Activated naive CD4-positive, alpha-beta T cell treated with anti-CD3 and anti-CD28 coated beads, Interleukin-2, amount 50 U/mL, for 72 hours (primary cell): ENCODE measurements at places on chromosomes 1 and 21. TPM values are rescaled to one million over a fixed set of nuclear protein-coding genes. Genes with fewer than 3 reads are reported as not detected.

DNA sequence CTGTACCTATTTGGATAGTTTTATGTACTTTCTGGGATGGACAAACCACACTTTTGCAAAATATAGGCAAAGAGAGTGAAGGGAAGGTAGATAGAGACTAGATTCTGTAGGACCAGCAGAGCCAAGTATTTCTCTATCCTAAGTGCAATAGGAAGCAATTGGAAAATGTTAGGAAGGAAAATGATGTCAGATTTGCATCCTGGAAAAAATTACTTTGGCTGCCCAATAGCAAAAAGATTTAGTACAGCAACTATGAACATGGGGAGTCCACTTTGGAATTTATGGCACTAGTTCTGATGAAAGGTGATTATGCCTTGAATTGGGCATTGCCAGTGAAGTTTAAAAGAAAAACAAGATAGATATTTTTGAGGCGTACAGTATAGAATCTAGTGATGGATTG is 50.7 kb upstream of the CACYBP start:
- DNase-seq = no peak

DNA sequence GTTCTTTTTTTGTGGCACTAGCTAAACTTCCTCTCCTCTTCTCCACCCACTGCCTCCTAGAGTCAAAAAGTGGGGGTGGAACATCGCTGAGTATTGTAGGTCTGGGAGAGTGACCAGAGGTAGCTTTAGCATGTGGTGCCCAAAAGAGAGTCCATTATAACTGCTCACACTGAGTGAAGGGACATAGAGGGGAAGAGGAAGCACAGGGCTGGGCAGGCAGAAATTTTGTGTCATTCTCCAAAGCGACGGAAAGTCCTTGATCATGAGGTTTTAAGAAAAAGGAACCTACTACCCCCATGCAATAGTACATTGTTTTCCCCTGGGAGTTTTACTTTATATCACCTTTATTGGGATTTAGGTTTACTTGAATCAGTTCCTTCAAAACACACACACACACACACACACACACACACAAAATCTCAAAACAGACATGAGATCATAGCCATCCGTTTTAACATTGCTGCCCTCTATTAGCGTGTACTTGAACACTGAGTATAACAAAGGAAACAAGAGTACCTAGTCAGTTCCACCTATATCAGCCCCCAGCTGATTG is 4.1 kb downstream of the CD84 start:
- DNase-seq = no peak

GRCh38 chr1:23577056-23578004 is 18.0 kb upstream of the ID3 start:
- DNase-seq = peak; percentile 75

GRCh38 chr1:160284220-160284781 is 632 bp downstream of the PEX19 start:
- DNase-seq = peak; percentile 6

DNA sequence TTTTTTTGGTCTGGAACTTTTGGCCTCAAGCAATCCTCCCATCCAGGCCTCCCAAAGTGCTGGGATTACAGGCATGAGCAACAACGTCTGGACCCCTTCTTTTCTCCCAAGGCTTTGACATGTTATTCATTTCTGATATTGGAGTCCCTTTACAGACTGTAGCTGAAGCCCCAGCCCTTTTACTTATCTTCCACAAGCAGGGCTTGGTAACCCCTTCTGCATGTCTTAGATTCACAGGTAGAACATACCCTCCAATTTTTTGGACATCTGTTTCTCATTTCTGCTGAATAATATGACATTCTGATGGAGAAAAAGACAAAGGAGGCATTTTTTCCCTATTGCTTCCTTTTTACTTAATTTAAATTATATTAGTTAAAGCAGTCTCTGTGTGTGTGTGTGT is 39.2 kb upstream of the RGS21 start:
- no peak for DNase-seq

DNA sequence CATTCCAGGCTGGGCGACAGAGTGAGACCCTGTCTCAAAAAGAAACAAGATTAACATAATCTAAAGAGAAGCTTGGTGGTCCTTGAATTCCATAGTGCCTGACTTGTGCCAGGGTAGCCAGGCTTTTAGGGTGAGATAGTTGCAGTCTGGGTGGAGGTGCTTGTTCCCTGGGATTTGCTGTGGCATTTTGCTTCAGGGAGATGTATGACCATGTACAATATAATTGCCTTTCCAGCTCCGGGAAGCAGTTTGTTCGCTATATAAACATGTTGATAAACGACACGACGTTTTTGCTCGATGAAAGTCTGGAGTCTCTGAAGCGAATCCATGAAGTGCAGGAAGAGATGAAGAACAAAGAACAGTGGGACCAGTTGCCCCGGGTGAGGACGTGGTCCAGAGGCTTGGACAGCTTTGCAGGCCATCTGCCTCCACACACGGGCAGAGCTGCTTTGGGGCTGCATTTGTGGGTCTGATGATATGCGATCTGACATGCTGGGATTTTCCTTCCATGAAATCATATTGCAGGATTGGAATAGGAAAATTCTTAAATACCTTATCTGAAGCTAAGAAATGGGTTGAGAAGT is 49.4 kb upstream of the KIF1B start:
- DNase-seq = no peak

GRCh38 chr21:16404776-16405175 is 675.0 kb downstream of the USP25 start:
- DNase-seq = no peak

DNA sequence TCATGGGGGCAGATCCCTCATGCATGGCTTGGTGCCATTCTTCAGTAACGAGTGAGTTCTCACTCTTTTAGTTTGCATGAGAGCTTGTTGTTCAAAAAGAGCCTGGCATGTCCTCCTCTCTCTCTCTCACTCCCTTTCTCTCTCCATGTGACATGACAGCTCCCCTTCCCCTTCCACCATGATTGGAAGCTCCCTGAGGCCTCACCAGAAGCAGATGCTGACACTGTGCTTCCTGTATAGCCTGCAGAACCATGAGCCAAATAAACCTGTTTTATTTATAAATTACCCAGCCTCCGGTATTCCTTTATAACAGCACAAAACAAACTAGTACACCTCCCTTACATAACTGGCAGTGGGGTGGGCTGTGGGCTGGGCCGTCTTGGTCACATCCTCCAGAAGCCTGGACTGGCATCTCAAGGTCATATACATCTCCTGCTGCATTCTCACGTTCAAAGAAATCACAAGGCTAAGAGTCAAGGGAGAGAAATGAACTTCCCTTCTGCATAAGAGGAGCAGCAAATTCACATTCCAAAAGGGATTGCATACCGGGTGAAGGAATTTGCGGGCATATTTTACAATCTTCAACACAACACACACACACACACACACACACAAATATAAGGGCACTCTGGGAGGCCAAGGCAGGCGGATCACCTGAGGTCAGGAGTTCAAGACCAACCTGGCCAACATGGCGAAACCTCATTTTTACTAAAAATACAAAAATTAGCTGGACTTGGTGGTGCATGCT is 2.3 kb upstream of the CCSAP start:
- DNase-seq = no peak

DNA sequence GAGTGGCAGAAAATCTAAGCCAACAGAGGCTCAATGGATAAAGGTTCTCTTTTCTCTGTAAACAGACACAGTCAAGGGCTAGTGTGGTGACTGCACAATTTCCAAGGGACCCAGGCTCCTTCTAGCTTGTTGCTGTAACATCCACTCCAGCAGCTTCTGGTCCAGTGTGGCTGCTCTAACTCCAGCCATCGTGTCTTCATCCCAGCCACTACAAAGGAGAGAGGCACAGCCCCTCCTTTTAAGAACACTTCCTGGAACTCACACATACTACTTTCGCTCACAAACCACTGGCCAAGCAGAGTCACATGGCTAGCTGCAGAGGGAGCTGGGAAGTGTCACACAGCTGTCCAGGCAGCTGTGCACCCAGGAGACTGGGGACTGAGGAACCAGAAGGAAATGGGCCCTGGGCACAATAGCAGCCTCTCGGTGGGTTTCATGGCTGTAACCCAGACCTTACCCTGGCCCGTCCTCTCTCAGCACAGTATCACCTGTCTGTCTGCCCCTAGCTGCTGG is 188.6 kb upstream of the VAMP3 start:
- no peak for DNase-seq

DNA sequence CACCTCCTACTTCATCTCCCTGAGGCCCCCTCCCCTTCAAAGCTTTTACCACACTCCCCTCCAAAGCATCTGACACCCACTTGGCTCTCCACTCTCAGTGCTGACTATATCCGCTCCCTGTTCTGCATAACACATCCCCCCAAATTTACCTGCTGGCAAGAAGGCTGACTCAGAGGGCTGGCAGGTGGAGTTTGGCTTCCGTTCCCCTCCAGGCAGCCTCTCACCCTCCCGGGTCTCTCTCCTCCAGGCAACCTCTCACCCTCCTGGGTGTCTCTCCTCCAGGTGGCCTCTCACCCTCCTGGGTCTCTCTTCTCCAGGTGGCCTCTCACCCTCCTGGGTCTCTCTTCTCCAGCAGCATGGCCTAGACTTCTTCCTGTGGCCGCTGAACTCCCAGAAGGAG is 562.1 kb downstream of the NPHP4 start:
- DNase-seq = no peak

DNA sequence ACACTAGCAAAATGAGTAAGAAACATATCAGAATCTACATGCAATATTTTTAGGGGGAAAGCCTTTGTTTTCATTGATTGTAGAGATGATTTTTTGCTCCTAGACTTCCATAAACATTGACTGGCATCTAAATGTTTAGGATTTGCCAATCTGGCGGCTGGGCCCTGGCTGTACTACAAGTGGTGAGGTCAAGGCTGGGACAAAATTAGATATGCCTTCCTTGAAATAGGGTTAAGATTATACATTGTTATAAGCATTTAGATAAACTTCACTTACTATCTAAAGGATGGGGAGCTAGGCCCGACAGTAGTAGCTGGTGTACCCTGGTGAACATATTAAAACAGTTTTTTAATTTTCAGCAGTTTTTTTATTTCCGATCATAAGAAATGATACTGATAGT is 5.2 kb downstream of the NFIA start:
- DNase-seq = no peak

- DNase-seq = no peak
Measured at GRCh38 chr21:35096959-35097358, 47.9 kb upstream of the RUNX1 start.

DNA sequence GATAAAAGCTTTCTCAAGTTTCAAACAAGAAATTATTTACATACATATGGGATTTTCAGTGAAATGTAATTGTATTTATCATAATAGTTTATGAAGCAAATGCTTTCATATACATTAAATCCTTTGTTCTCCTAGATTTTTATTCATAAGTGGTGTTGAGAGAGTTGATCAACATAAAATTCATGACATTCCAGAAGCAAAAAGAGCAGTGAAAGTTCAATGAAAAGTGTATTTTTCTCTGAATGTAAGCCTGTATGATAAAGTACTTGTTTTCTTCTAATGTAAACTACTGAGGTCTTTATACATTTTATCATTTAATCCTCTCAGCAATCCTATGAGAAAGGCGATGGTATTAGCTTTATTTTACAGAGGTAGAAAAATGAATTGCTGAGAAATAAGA is 146.5 kb downstream of the PLA2G4A start:
- DNase-seq = no peak

GRCh38 chr1:9798236-9799130 is 25.3 kb downstream of the CLSTN1 start:
- DNase-seq = no peak

GRCh38 chr1:25204797-25205480 is 27.4 kb downstream of the SYF2 start:
- peak; percentile 30 for DNase-seq

DNA sequence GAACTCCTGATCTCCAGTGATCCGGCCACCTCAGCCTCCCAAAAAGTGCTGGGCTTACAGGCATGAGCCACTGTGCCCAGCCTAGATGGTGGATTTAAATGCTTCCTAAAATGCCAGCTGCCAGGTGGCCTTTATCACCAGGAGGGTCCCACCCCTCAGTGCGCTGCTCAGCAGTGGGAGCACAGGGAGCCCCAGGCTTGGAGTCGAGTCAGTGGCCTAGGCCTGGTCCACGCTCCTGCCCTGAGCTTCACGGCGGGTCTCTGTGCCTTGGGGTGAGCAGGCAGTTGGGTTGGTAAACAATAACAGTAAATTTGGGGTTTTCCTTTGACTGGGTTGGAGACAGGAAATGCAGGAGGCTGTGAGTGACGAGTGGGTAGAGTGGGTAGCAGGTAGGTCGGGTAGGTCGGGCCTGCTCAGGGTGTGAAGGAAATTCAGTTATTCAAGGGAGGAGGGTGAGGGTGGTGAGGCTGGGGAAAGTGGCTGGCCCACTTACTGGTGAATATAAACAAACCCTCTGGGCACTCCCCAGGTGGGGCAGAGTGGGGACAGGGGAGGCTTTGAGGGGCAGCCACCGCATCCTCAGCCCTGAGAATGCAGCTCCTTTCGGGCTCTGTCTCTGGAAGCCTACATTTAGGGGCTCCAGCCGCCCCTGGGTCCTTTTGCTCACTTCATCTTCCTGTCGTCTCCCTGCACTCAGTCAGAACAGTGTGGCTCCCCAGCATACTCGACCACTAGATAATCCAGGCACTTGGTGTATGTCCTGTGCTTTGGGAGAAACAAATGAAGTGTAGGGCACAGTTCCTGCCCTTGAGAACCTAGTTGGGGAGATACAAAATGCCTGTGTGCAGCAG is 33.5 kb upstream of the IL19 start:
- no peak for DNase-seq

The KCNJ9 gene
- total RNA-seq = 0.06 TPM

The PRAMEF20 gene
- not detected for total RNA-seq

The PLPP3 gene
- not detected for total RNA-seq

The ITLN2 gene
- total RNA-seq = not detected

The DDR2 gene
- 0.31 TPM for total RNA-seq

The RUNX3 gene
- 119 TPM for total RNA-seq

The OR2T11 gene
- total RNA-seq = not detected

The GBP5 gene
- total RNA-seq = 86.8 TPM
